ENCODE measurements at places on chromosomes 1 and 21. TPM values are rescaled to one million over a fixed set of nuclear protein-coding genes. Genes with fewer than 3 reads are reported as not detected.

SYTL1 gene
- 6.4 TPM for total RNA-seq

FGGY gene
- 19.2 TPM for total RNA-seq

SPRR2G gene
- total RNA-seq, result not detected

PUM1 gene
- total RNA-seq, result 115 TPM

PRELP gene
- total RNA-seq, result not detected

SPRR2B gene
- total RNA-seq, result not detected

TAS1R1 gene
- 0.15 TPM for total RNA-seq

LRP8 gene
- 157 TPM for total RNA-seq

ATF6 gene
- 17.8 TPM for total RNA-seq

BPNT1 gene
- 26.4 TPM for total RNA-seq

CFAP141 gene
- total RNA-seq, result not detected
